Hematopoietic multipotent progenitor cell treated with erythropoietin and hydrocortisone succinate and interleukin-3 and kit ligand, for 17 days (in vitro differentiated cells): ENCODE measurements at places on chromosomes 16 and 17.

GRCh38 chr17:8785547-8786413 lies 13.4 kb downstream of the MFSD6L start:
- DNase-seq, result peak; percentile 29

- DNase-seq, result no peak
Measured at GRCh38 chr17:68470961-68471360, 13.7 kb upstream of the WIPI1 start.

GRCh38 chr17:49890852-49891251 lies 43.0 kb upstream of the TAC4 start:
- DNase-seq, result no peak

DNA sequence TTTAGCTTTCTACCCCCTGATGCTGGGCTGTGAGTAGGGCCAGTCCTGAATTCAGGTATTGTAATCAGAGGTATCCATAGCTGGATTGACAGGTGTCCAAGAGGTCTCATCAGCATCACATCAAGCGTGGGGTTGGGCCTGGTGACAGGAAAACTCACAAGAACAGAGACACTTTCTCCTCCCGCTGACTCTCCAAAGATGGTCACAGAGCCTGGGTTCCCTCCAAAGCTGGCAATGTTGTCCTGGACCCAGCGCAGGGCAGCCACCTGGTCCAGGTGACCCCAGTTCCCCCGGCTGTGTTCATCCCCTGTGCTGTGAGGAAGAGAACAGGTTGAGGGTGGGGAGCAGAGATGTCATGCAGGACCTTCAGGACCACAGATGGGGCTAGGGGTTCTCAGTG lies 11.7 kb downstream of the CES1 start:
- DNase-seq, result no peak

GRCh38 chr17:65099941-65100315 lies 37.2 kb upstream of the RGS9 start:
- no peak for DNase-seq

DNA sequence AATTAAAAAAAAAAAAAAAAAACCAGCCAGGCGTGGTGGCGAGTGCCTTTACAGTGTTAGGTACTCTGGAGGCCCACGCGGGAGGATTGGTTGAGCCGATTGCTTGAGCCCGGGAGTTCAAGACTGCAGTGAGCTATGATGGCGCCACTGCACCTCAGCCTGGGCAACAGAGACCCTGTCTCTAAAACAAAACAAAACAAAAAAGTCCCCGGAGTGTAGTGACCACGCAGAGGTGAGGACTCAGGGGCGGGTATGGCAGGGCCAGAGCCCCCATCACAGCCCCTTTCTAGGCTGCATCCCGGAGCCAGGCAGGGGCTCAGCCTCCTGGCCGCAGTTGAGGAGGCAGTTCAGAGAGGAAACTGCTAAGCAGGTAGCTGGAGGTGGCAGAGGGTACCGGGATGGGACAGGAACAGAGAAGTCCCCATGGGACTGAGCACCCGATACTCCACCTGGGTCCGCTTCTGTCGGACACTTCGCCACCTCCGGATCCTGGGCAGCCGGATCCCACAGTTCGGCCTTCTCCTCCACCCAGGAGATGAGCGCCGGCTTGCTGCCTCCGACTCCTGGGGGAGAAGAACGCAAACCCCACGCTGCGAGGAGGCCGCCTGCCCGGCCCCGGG lies 800 bp downstream of the ZNF747 start:
- DNase-seq, result peak; percentile 18

- DNase-seq, result peak; percentile 94
Measured at GRCh38 chr17:28864991-28865849, 10.4 kb downstream of the ERAL1 start.

GRCh38 chr17:8479431-8479947 lies 43.8 kb downstream of the NDEL1 start:
- no peak for DNase-seq

DNA sequence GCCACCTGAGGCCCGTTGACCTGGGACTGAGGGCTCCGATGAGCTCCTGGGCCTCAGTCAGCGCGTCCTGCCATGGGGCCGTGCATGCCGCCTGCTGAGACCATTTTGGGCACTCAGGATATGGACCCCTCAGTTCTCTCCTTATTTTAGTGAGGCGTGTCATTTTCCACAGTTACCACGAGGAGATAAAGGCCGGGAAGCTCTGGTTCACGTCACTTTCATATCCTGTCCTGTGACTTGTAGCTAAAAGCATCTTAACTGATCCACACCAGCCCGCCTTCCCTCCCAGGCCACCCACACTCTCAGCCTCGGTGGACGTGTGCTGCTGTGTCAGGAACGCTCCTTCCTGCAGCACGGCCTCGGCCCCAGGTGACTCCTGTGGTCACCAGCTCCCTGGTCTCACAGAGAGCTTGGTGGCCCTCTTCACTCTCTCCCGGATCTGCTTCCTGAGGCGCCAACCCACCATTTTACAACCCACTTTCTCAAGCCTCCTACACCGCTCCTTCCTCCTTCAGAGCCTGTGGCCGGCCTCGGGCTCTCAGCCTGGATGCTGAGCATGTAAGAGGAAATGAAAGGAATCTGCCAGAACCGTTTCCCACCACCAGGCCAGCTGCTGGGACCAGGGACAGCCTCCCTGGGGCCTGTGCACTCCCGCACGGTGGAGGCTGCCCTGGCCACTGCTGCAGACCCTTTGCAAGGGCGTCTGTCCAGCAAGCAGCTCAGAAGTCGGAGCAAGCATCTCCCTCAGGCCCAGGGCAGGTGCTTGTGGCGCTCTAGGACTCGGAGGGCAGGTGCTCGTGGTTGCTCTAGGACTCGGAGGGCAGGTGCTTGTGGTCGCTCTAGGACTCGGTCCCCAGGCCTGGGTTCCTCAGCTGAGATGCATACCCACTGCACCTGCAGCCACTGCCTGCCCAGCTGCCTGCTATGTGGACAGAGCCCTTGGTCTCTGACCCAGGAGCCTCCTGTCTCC lies 23.9 kb upstream of the FASN start:
- DNase-seq, result no peak

- no peak for DNase-seq
Measured at GRCh38 chr16:69838489-69838888, 76.4 kb downstream of the WWP2 start.

- no peak for DNase-seq
Measured at GRCh38 chr17:2749058-2749783, at the start of gene CCDC92B. Gene CCDC92B, minus strand, starts transcription at chr17:2749652. Its CDS starts 14,507 bp downstream, at chr17:2735145.

- DNase-seq, result no peak
Measured at GRCh38 chr17:69967910-69968411, 107.1 kb upstream of the KCNJ16 start.

DNA sequence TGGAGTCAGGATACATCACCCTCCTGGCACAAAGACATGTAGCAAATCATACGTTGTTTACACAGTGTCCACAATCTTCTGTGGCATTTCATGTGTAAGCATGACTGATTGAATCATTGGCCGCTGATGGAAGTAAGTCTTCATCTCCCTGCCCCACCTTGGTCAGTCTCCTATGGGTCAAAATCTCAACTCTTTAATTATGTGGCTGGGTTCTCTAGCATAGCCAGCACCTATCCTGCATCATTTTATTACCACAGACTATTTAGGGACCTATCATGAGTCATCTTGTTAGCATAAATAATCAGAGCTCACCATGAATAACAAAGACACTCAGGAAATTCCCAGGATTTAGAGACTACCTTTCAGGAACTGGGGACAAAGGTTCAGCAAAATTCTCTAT lies 15.9 kb downstream of the TANC2 start:
- DNase-seq, result no peak

DNA sequence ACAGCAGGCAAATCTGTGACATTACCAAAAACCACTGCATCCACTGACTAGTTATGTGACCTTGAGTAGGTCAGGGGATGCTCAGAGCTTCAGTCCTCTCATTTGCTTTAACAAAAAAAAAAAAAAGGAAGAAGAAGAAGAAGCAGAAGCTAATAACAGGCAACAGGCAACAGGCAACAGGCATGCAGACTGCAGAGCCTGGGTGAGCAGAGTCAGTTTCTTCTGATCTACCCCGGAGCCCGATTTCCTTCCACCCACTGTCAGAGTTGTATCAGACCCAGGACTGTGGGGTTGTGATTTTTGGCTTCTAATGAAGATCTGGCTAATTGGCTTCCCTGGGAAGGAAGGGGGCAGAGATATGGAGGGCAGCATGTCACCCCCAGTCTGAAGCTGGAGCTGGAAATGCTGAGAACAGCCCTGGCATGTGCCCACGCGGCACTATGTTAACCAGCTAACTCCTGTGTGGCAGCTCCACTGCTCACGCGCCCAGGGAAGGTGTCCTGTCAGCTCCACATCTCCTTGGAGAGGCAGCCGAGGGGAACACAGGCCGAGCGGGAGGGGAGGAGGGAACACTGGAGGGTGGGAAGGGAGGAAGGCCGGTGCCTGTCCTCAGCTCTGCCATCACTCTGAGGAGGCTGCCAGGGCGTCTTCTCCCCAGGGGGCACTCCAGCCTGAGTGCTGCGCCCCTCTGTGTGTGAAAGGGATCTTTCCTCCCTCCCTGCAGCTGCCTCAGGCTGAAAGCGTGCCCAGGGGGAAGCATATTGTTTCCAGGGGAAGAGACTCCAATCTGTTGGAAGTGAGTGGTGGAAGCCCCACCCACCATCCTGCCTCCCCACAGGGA lies 17.6 kb downstream of the SRCIN1 start:
- no peak for DNase-seq

GRCh38 chr16:11180489-11180888 lies 75.5 kb downstream of the SOCS1 start:
- DNase-seq, result no peak

GRCh38 chr16:53773150-53773846 lies 69.3 kb downstream of the FTO start:
- no peak for DNase-seq
